Activated CD8-positive, alpha-beta memory T cell treated with anti-CD3 and anti-CD28 coated beads for 1 hour (primary cell): ENCODE measurements at places on chromosomes 5 and 9.

DNA sequence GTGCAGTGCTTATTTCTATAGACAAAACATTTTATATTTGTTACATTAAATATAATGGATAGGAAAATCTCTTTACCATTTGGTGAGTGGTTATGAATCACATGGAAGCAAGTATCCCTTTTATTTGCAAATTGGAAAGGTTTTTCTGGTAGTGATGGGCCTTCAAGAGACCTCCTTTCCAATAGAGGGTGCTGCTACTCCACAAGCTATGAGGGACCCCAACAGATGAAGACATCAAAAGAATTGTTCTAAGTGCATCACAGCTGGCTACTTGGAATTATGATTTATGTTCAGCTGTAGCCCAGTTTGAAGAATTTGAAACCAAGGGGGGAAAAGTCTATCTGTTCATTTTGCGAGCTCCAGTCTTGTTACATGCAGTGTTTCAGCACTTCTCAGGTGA, 493.7 kb upstream of the SGCD start:
- no peak for DNase-seq

GRCh38 chr5:178544166-178544834, 45.9 kb downstream of the COL23A1 start:
- no peak for DNase-seq

- no peak for DNase-seq
Observed at GRCh38 chr5:6808462-6808861, 95.2 kb downstream of the TENT4A start.

- no peak for DNase-seq
Observed at GRCh38 chr5:180093651-180094382, 22.3 kb upstream of the RNF130 start.

GRCh38 chr5:174295702-174296436, 250.4 kb downstream of the NSG2 start:
- no peak for DNase-seq

GRCh38 chr9:90307891-90308290, 334.7 kb downstream of the DIRAS2 start:
- DNase-seq: no peak

DNA sequence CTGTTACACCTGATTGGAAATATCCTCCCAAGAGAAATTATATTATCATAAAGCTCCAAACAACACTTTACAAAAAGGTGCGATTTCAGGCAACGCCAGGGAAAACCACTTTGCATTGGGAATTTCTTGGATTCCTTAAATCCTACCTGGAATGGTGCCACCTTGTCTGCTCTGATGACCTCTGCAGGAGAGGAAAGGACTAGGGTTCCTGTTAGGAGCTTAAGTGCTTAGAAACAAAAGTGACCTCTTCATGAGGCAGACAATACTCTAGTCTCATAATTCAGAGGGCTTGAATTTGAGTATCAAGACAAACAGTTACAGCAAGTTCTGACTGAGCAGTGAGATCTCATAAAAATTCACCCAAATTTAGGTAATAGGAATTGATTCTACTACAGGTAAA, 33.9 kb upstream of the GLIS3 start:
- no peak for DNase-seq

DNA sequence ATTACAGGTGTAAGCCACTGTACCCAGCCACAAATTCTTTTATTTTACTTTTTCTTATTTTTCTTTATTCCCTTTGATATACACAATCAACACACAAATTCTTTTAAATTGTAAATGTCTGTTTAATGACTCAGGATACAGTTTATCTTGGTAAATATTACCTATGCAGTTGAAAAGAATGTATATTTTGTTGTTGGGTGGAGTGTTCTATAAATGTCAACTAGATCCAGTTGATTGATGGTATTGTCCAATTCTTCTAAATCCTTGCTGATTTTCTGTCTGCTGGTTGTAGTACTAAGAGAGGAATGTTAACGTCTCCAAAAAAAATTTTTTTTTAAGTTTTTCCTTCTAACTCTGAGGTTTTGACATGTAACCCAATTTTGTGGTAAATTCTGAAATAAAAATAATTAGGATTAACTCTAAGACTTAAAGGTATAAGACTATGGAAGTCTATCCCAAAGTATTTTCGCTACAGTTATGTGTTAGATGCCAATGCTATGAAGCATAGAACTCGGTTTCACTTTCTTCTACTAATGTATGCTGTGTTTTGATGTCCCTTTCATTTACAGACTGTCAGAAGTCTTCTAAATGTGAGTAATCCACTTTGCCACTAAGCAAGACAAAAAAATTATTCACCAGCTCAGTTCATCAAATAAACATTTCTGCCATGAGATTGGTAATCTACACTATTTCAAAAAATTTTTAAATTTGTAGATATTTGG, 720.2 kb upstream of the C9orf72 start:
- DNase-seq: no peak

DNA sequence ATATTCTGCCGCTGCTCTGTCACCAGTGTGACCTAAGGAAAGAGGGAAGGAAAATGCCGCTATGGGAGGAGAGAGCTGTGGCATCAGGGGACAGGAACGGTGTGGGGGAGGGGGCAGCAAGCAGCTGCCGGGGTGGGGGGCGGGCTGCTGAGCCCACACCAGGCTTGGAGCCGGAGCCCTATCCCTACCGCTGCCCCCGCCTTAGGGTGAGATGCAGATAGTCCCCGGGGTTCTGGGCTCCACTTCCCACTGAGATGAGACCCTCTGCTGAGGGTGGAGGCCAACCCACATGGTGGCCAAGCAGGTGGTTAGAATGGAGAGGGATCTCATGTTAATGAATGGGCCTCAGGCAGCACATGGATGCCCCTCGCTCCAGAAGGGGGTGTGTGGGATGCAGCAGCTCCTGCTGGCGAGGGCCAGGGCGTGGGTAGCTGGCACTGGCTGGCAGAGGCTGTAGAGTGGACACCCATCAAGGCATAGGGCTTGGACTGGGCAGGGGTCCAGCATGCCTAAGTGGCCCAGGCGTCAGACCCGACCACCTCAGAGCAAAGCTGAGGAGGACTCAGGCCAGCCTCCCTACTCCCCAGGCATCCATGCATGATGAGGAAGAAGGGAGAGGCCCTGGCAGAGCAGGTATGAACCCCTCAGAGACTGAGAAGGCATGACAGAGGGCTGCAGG, 131.5 kb downstream of the ZNF354C start:
- DNase-seq: no peak

GRCh38 chr5:97494465-97494864, 311.4 kb upstream of the RIOK2 start:
- DNase-seq: no peak

- DNase-seq: no peak
Observed at GRCh38 chr5:57432876-57433275, 49.7 kb downstream of the ACTBL2 start.

DNA sequence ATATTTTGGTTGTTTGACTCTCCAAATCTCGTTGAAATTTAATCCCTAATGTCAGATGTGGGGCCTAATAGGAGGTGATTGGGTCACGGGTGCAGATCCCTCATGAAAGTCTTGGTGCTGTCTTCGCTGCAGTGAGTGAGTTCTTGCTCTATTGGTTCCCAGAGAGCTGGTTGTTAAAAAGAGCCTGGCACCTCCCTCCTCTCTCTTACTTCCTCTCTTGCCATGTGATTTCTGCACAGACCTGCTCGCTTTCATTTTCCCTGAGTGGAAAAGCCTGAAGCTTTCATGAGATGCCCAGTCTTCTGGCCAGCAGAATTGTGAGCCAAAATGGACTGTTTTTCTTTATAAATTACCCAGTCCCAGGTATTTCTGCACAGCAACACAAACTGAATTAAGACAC, 221.6 kb downstream of the MAT2B start:
- DNase-seq: no peak

- DNase-seq: no peak
Observed at GRCh38 chr9:128061275-128061960, 5.7 kb downstream of the NAIF1 start.

- no peak for DNase-seq
Observed at GRCh38 chr5:127192150-127192549, 98.4 kb upstream of the MEGF10 start.

DNA sequence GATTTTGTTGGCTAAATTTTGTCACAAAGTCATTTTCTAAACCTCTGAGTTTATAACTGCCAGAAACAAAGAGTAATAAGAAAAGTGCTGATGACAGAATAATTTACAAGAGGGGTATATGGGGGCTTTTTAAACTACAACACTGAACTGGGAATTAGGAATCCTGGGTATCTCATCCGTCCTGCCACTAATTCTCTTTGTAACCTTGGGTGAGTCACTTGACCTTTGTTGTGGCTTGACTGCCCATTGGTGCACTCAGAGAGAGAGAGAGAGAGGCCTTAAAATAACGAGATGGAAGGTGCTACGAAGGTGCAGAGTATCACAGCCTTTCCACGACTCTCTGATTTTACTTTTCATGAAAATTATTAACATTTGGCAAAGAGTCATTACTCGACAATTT, 130.3 kb upstream of the CNTLN start:
- DNase-seq: no peak

- DNase-seq: no peak
Observed at GRCh38 chr9:93235300-93235960, 51.5 kb downstream of the WNK2 start.

DNA sequence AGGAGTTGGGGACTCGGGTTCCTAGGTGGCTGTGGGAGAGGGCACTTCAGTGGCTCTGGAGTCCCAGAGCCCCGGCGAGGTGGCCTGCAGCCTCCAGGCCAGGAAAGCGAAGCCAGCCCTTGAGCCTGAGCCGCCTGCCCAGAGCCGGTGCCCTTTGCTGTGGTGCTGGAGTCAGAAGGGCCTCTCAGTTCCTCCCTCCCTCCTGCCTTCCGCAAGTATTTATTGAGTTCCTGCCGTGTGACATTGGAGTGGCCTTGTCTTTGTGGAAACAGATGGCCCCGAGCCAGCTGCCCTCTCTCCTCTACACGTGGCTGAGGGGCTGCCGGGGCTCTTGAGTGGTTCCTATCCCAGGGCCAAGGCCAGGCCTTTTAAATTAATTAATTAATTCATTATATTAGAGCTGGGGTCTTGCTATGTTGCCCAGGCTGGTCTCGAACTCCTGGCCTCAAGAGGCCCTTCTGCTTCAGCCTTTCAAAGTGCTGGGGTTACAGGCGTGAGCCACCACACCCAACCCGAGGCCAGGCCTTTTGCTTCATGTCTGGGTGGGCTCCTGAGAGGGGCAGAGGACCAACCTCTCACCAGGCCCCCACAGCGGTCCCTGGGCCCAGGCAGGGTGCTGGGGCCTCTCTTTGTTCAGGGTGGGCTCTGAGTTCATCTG, 45.6 kb upstream of the IER5L start:
- no peak for DNase-seq

- no peak for DNase-seq
Observed at GRCh38 chr5:97245386-97245785, 62.3 kb upstream of the RIOK2 start.

DNA sequence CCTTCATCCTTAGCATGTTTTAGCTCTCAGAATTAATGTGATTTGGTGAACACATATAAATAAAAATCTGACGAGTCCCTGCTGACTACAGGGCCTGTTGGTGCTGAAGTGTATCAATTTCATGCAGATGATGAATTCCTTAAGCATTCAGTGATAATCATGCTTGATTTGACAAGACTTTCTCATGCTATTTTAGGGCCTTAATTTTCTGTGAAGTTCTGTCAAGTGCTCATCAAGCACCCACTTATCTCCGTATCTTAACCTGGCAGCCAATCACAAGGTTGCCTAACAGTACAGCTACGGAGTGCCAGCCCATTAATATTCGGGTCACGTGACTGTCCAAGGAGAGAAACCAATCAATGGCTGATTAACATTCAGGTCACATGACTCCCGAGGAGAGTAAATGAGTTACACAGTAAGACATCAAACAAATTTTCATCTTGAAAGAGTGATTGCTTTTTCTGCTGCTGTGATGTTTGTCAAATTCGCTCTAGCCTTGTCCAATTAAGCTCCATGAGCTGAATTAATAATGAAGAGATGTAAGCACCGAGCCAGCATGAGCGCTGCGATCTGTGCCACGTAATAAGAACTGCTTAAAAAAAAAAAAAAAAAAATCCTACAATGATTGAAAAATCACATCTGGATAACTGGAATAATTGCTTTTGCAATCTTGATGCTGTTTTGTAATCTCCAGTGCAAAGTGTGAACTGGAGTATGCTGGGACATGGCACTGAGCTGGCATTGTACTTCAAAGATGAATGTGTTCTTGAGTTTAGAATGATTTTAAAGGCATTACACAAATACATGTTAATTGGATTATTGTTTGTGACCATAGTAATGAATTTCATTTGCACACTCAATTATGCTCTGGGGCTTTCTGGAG, 104.3 kb upstream of the SPATA31D4 start:
- no peak for DNase-seq

DNA sequence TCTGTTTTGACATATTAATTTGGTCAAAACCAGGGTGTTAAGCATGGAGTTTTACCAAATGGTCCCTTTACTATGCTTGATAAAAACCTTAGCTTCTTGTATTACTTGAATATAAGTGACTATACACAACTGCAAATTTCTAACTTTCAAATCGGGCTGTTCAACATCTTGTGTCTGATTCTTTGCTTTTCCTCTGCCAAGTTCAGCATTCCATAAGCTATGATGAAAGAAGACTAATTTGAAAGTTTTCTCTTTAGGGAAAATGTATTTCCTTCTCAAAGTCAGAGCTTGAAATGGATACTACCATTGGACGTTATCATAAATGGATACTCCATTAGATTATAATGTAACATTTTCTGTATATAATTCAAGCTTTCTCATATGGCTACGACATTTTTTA, 792.9 kb downstream of the EFNA5 start:
- no peak for DNase-seq

- no peak for DNase-seq
Observed at GRCh38 chr9:136947955-136948510, 3.0 kb downstream of the C8G start.

DNA sequence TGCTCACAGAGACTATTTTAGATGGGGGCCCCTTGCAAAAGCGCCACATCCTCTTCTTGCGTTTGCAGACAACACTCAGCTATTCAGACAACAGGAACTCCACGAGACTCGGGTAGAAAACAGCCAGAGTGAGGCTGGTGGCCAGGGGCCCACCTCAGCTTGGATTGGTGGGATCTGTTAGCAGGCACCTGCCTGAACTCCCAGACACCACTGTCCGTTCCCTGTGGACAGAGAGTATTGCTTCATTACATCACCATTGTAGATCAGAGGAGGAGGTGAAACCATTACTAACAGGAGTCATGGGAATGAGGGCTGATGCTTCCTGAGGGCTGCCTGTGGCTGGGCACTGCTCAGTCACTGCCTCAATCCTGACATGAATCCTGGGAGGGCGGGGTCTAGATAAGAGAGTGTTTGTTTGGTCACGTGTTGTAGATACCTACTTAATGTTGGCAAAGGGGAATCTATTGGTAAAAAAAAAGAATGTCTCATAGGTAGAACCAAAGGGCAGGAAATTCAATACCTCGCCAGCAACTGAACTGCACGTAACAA, 4.4 kb upstream of the RAPGEF1 start:
- no peak for DNase-seq

- DNase-seq: no peak
Observed at GRCh38 chr5:144365885-144366284, 195.2 kb downstream of the KCTD16 start.

DNA sequence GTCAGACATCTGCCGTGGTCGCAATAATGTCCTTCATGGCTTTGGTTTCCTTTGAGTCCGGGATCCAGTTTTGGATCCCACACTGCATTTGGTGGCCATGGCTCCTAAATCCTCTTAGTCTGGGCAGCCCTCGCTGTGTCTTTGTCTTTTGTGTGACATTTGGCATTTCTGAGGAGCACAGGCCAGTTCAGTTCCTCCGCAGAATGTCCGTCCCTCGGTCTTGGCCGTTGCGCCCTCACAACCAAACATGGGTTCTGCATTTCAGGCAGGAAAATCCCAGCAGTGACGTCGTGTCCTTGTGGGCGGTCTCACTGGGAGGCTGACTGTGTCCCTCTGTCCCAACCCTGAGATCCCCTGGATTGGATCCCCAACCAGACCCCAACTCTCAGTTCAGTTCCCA, 172.9 kb upstream of the PPP1R26 start:
- DNase-seq: no peak

- DNase-seq: no peak
Observed at GRCh38 chr5:81180780-81181460, 52.2 kb upstream of the CKMT2 start.
